ENCODE measurements at places on chromosomes 5 and 9.

GRCh38 chr5:13957032-13957645, 12.7 kb upstream of the DNAH5 start:
- DNase-seq: peak; percentile 80

- no peak for DNase-seq
Observed at GRCh38 chr5:43357878-43358281, 44.7 kb upstream of the HMGCS1 start.

DNA sequence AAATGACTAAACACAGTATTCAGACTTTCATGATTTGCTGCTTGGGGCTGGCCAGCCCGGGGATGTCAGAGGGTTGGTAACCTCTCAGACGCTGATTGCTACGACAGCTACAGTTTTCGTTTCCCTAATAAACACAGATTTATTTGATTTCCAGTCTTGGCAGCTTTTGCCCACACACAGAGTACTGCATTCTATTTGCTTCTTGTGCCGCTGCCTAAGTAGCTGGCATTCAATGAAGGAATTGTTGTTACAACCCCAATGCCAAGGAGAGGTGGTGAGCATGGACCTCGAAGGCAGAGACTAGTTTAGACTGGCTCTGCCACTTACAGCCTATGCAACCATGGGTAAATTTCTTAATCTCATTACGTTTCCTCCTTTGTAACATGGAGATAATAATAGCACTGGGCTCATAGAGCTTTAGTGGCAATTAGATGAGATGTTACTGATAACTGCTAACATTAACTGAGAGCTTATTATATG, 247.1 kb upstream of the PANK3 start:
- no peak for DNase-seq

GRCh38 chr9:100099722-100100042, 639 bp downstream of the INVS start:
- DNase-seq: no peak

DNA sequence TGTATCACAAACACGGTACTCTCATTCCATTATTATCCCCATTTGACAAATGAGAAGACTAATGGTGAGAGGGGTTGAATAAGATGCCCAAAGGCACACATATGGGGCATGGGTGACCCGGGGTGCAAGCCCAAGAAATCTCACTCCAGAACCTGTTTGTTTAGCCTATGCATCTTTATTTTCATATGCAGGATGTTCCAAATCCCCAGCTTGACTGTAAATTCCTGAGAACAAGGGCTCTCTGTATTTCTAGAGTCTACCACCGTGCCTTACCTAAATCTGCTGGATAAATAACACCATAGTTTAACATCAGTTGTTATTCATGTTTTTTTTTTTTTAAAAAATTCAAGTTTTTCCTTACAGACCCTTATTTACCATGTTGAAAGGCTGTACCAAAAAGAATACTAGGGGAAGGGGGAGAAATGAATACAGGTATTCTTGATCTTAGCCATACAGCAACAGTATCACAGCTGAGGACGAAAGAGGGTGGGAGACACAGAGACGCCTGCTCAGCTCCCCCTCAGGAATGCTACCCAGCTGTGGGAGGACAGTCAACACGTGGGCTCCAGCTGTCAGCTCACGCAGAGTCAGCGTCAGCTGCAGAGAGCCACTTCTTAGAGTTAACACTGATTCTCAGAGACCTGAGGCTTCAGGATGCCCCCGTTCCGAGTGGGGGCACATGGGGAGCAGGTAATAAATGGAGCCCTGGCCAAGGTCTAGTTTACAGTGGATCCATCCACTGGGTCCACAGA, 86.6 kb downstream of the MED27 start:
- no peak for DNase-seq

GRCh38 chr9:107148216-107148615, 134.9 kb upstream of the RAD23B start:
- DNase-seq: no peak

DNA sequence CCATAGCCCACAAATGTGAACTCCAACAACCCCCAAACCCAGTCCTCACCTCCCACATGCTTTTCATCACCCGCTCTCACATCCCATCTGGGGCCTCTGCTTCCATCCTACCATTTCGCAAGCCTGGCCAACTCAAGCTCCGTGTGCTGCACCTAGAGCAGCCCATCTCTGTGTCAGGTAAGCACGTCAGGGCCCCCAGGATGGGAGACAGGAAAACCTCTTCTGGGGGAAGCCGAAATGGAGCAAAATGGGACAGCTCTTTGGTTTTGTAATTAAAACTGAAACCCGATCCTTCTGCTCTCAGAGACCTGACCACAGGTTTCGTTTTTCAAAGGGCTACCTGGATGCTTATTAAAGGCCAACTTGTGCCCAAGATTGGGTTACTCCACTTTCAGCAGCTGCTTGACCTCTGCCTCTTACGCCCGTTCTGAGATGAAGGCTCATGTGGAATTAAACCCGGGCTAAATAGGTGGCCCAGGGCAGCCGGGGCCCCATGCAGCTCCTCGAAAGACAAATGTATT, 287.7 kb downstream of the SLIT3 start:
- DNase-seq: no peak

DNA sequence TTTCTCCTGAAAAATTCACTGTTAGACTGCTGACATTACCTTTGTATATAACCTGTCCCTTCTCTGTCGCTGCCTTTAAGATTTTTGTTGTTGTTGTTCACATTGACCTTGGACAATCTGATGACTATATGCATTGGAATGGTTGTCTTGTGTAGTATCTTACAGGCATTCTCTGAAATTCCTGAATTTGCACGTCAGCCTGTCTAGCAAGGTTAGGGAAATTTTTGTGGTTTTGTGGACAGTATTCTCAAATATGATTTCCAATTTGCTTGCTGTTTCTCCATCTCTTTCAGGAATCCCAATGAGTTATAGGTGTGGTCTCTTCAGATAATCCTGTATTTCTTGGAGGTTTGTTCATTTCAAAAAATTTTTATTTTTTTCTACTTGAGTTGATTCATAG, 140.8 kb downstream of the PRR16 start:
- peak; percentile 98 for DNase-seq

All from ELR (cell line).